SK-MEL-5 (cell line): ENCODE measurements at places on chromosomes 12 and 14. TPM values are rescaled to one million over a fixed set of nuclear protein-coding genes. Genes with fewer than 3 reads are reported as not detected.
A peak's percentile ranks its signal among the peaks of the same experiment; 100 is the strongest.

The DHRS2 gene
- 0.42 and 1.5 TPM in 2 replicates for total RNA-seq

The IGF1 gene
- total RNA-seq: 6.0 and 7.5 TPM in 2 replicates

The KIF5A gene
- total RNA-seq: 0.29 and 0.40 TPM in 2 replicates

The KLHL42 gene
- 23.7 and 24.0 TPM in 2 replicates for total RNA-seq

The LALBA gene
- total RNA-seq: not detected in 2 replicates

The BCL11B gene
- 0.21 and 0.40 TPM in 2 replicates for total RNA-seq

The SDSL gene
- total RNA-seq: 8.3 and 8.6 TPM in 2 replicates

The FOXG1 gene
- not detected in 2 replicates for total RNA-seq

The JPH4 gene
- total RNA-seq: not detected in 2 replicates

The MANSC4 gene
- 0.37 TPM in 1 of 2 replicates, not detected in the other for total RNA-seq

The FGF6 gene
- not detected in 2 replicates for total RNA-seq

The TRIM9 gene
- 7.7 and 8.7 TPM in 2 replicates for total RNA-seq

The APAF1 gene
- total RNA-seq: 13.9 and 20.8 TPM in 2 replicates

The GRIP1 gene
- total RNA-seq: 0.77 and 2.1 TPM in 2 replicates

- no peak for DNase-seq
Observed at GRCh38 chr12:68031881-68032739, 42.9 kb downstream of the IFNG-AS1 start.

DNA sequence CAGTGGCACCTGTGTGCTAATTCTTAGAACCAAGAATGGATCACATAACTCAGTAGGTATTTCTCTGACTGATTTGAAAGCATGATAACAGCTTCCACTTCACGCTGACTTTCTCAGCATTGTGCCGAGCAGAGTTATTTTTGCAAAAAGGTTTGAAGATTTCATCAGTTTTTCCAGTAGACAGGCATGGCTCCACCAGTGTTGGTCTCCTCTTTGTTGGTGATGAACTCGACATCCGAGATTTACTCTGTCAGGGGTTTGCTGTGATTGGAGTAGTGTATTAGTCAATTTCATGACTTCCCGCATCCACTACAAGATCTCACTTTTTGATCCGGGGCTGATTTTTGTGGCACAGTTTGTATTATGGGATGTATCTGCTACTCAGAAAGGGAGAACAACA, 85.3 kb downstream of the PRKCH start:
- no peak for DNase-seq

GRCh38 chr12:121765573-121765972, 27.9 kb downstream of the RHOF start:
- DNase-seq: no peak

DNA sequence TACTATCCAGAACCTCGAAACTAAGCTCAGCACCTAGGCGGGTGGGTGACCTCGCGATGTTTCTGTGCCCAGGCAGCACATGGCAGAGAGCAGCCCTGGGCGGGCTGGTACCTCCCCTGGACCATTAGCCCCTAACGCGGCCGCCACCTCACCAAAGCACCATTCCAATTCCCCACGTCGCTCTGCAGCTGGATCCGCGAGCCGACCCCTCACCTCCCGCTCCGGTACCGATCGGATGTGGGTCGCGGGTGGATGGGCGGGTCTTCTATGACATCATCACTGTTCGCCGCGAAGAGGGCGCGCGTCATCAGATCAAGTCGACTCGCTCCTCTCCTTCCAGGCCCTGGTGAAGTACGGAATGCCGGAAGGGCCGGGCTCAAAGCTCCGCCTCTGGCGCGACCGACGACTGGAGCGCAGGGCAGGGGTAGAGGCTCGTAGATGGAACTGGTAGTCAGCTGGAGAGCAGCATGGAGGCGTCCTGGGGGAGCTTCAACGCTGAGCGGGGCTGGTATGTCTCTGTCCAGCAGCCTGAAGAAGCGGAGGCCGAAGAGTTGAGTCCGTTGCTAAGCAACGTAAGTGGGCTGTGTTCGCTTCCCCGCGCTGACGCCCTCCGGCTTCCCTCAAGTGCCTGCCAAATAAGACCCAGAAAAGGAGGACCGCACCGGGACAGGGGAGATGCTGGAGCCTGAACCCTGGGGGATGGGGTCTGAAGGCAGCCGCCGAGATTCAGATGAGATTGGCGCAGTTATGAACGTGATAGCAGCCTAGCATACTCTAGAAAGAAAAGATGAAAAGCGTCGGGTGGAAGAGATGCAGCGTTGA, at the start of the genes SLC38A6 and TRMT5:
SLC38A6 (plus strand) TSS at position 435 of the 822 bp plus-strand sequence; CDS start at position 468, 33 bp downstream.
TRMT5 (minus strand) TSS at position 269 of the 822 bp plus-strand sequence; CDS start at position 163, 106 bp downstream.
- peak; percentile 95 for DNase-seq

- no peak for DNase-seq
Observed at GRCh38 chr12:128968668-128969067, 115.4 kb downstream of the GLT1D1 start.

GRCh38 chr12:11895421-11896078, 175.2 kb upstream of the BCL2L14 start:
- DNase-seq: no peak

GRCh38 chr12:106078358-106079010, 60.3 kb downstream of the NUAK1 start:
- DNase-seq: no peak

- DNase-seq: no peak
Observed at GRCh38 chr12:72189266-72189665, 82.9 kb upstream of the TRHDE start.

- DNase-seq: no peak
Observed at GRCh38 chr14:92969871-92970270, 46.9 kb downstream of the CHGA start.

- DNase-seq: no peak
Observed at GRCh38 chr14:68516342-68516741, 276.5 kb downstream of the ZFP36L1 start.

- no peak for DNase-seq
Observed at GRCh38 chr14:71013551-71014192, 106.4 kb downstream of the PCNX1 start.

- no peak for DNase-seq
Observed at GRCh38 chr12:92434607-92435025, 268.2 kb upstream of the PLEKHG7 start.

GRCh38 chr12:75633789-75634188, 122.4 kb upstream of the KRR1 start:
- DNase-seq: no peak

- DNase-seq: no peak
Observed at GRCh38 chr14:70744641-70745040, 64.7 kb downstream of the MAP3K9 start.

DNA sequence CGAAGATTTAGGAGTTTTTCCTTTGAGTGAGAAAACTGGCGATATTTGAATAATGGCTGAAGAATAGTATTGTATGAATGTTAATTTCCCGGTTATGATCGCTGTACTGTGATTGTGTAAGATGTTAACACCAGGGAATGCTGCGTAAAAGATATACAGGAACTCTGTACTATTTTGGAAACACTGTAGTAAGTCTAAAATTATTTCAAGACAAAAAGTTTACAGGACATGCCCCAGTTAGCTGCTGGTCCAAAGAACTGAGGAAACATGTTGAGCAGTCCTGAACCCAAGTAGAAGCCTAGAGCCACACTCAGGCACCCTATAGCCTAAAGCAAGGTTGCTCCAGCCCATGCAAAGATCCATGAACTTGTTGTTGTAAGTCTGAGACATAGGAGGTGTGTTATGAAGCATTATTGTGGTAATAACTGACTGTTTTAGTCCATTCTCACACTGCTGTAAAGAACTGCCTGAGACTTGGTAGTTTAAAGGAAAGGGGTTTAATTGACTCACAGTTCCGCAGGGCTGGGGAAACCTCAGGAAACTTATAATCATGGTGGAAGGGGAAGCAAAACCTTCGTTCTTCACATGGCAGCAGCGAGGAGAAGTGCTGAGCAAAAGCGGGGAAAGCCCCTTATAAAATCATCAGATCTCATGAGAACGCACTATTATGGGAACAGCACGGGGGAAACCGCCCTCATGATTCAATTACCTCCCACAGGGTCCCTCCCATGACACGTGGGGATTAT, 99.8 kb upstream of the RESF1 start:
- DNase-seq: no peak

- peak; percentile 28 for DNase-seq
Observed at GRCh38 chr12:22670762-22671161, 45.8 kb downstream of the ETNK1 start.

- no peak for DNase-seq
Observed at GRCh38 chr14:105149146-105149781, 19.3 kb downstream of the JAG2 start.

DNA sequence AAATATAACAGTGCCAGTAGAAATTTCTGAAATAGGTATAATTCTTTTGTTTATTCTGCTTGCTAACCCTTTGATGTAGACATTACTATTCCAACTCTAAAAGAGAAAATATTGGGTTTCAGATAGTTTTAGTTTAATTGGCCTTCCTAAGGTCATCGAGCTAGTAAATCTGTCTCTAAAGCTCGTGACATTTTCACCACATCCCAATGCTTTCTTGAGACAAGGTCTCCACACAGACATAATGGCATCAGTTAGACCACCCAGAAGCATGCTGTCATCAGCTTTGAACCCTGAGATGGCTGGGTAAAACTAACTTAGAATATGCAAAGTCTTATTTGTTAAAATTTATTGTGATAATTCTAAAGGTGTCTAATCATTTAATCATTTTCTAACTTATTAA, 52.0 kb downstream of the PIK3C2G start:
- DNase-seq: no peak

DNA sequence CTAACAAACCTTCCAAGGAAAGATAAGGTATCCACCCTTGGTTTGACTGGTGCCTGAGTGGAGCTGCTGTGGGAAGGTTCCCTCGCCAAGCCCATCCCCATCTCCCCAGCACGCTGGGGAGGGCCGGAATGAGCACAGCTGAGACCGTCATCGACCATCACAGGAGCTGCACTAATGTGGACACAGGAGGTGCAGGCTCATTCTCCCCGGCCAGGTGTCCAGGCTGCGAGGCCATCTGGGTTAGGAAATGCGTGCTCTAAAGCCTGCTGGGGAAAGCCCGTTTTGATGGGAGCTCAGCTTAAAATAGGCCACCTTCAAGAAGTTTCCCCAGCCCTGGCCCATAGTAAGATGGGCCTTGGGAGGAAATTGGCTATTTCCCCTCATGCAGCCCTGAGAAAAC, 35.2 kb upstream of the FOXN3 start:
- DNase-seq: no peak

DNA sequence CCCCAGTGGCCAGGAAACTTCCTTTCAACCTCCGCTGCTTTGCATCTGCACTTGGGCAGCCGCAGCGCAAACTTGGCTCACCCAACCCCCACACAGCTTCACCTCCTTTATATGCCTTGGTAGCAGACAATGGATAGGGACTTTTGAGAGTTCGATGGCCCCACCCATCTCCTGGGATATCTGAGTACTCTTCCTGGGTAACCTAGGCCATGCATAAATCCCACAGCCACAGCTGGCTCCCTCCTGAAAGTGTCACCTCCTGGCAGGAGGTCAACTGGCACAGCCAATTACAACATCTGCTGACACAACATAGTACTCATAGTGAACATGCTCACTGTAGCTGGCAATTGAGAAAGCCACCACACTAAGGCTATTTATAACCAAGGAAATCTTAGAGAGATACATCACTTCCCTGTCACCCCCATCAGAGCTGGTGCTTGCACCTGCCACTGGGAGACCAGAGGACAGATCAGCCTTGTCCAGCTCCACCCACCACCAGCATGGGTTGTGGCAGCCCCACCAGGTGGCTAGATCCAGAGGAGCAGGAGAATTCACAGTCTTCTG, 410.0 kb downstream of the SYT1 start:
- no peak for DNase-seq

DNA sequence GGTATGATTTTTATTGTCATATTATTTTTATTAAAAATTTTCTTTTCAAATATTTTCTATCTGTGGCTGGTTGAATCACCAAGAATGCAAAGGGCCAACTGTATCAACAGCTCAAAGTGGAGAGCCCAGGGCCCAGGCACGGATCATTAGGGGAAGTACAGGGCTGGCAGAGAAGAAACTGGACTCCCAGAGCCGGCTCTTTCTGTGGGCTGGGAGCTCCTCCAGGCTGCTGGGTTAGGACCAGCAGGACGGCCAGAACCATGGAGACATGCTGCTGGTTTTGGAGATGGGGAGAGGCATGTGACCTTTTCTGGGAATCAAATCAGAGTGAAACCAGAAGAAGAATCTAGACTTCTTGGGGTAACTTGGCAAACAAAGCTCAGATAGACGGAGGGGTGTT, 220.5 kb downstream of the CACNA1C start:
- DNase-seq: no peak

GRCh38 chr14:55313480-55313879, 42.3 kb downstream of the FBXO34 start:
- DNase-seq: no peak

- DNase-seq: no peak
Observed at GRCh38 chr12:63922474-63922873, 78.0 kb downstream of the SRGAP1 start.

DNA sequence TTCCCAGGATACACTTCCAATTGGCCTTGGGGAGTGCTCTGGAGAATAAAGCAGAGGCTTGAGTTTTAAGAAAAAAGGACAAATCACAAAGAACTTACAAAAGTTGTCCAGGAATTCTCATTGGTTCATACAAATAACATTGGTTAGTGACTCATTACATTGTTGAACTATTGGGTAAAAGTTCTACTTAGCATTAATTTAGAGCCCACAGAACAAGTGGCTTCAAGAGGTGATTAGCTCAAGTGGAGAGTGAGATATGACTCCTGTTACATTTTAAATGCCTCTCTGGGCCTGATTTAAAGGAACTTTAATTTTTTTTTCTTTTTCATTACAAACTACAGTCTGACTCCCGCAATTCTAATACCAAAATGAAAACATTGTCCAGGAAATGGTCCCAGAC, 72.9 kb downstream of the ASCL4 start:
- no peak for DNase-seq

- no peak for DNase-seq
Observed at GRCh38 chr12:77070800-77071449, 5.6 kb upstream of the E2F7 start.

DNA sequence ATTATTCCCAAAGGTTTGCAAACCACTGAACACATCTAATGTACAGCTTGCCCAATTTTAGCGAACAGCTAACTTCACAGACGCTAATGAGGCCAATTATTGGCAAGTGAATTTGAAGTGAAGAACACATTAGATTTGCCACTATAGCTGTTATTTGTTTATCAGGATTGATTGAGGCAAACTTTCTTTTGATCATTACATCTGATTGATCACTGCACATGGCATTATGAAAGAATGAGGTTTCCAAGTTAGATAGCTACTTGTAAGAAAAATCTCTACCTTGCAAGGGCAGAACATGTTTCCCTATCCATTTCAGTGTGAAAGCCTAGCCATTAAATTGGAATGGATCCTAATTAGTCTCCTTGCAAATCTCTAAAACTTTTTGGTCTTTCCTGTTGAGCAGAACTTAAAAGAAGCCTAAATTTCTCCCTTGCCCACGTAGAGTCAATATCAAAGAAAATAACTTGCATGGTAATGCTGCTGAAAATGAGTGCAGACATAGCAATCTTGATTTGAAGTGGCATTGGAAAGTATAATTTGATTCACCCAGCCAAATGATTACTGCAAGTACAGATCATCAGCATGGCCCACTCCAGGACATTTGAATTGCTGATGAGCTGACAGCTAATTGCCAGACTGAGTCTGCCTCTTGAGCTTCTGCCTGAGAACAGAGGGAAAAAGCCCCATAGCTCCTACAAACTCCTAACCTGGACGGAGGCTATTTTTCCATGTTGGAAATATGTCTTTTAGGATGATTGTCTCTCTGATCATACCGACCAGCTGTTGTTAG, 98.6 kb downstream of the TPH2 start:
- DNase-seq: no peak

GRCh38 chr12:7322599-7322998, 18.7 kb downstream of the ACSM4 start:
- no peak for DNase-seq
